NCI-H1436 (cell line): ENCODE measurements at places on chromosomes 5 and 9.
A peak's percentile ranks its signal among the peaks of the same experiment; 100 is the strongest.

- DNase-seq = no peak
Observed at GRCh38 chr9:87540444-87541105, 42.9 kb downstream of the DAPK1 start.

- DNase-seq = no peak
Observed at GRCh38 chr9:133484671-133485437, 6.0 kb upstream of the SLC2A6 start.

DNA sequence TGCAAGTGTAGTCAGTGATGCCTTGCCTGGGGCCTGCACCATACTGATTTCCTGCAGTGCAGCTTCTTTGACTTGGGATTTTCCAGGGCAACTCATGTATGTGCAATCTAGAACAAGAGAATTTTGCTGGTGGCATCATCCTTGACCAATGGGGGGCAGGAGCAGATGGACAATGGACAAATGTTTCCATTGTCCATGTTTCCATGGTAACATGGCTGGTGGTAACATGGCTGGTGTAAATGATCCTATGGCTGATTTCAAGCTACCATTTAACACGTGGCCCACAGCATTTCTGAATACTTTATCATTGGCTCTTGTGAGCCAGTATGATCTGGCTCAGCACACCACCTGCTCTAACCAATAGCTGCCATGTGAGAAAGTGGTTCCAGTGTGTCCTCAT is 130.1 kb upstream of the OSMR start:
- no peak for DNase-seq

- no peak for DNase-seq
Observed at GRCh38 chr5:54470128-54470527, 14.6 kb downstream of the HSPB3 start.

- DNase-seq = peak; percentile 76
Observed at GRCh38 chr5:141475625-141476131, at the start of gene PCDHGC3. Gene PCDHGC3 (plus strand): TSS chr5:141475966. CDS start chr5:141476117, 151 bp downstream.

DNA sequence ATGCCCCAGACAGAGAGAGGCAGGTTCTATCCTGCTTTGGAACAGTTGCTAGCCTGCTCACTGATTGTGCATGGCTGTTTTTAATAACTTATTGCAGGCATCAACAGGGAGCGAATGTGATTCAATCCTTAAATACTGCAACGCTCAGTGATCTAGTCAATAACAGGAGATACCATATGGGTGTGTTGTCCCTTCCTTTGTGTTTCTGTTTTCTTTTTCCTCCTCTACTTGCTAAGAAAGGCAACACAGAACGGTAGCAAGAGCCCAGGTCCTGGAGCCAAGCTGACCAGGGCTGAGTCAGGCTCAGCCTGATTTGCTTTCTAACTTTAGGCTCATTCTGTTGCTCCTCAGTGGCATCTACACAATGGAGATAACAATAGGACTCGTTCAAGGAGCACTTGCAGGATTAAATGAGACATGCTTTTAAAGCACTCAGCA is 98.6 kb upstream of the EQTN start:
- peak; percentile 13 for DNase-seq

- no peak for DNase-seq
Observed at GRCh38 chr5:143247134-143247815, 156.2 kb downstream of the NR3C1 start.

GRCh38 chr5:39266442-39266841 is 47.1 kb upstream of the FYB1 start:
- no peak for DNase-seq

GRCh38 chr9:38211002-38211401 is 142.0 kb upstream of the SHB start:
- DNase-seq = no peak

GRCh38 chr5:143214458-143214857 is 189.0 kb downstream of the NR3C1 start:
- DNase-seq = no peak

- DNase-seq = peak; percentile 72
Observed at GRCh38 chr5:82234885-82235284, 43.3 kb downstream of the RPS23 start.

DNA sequence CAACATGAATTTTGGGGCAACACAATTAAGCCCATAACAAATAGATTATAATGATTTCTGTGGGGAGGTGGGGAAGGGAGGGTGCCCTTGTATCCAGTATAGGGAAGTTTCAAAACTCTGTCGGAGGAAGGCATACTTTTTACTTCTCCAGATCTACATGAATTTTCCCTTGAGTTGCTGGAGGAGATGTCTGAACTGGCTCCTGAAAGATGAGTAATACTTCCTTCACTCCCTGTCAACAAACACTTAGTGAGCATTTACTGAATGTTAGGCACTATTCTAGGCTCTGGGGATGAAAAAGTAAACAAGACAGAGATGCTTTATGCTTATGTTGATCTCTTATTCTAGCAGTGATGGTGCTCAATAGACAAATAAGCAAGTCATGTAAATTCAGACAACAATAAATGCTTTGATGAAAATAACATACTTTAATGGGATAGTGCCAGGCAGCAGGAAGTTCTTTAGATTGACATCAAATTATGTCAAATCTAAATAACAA is 197.9 kb upstream of the ANKH start:
- no peak for DNase-seq

- DNase-seq = no peak
Observed at GRCh38 chr5:133731951-133732350, 119.6 kb upstream of the FSTL4 start.

DNA sequence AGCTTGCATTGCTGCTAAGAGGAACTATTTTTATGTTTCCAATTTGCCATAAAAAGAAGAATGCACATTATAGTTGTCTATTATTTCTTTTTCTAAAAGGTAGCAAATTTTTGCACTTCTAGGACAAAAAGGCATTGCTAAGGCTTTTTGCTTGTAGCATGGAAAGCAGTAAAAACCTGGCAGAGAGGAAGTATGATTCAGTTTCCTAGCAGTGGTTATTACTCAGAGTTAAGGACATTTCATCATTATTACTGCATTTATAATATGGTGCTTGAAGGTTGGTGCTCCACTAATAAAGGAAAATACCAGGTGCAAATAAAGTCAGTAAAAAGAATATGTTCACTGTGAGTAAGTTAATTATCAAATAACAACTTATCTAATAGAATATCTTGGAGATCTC is 179.8 kb upstream of the PLPPR1 start:
- no peak for DNase-seq

GRCh38 chr9:93660352-93661046 is 84.1 kb downstream of the PHF2 start:
- DNase-seq = no peak

- DNase-seq = no peak
Observed at GRCh38 chr5:15680455-15680854, 180.5 kb downstream of the FBXL7 start.

GRCh38 chr5:9337928-9338595 is 207.8 kb downstream of the SEMA5A start:
- no peak for DNase-seq

- no peak for DNase-seq
Observed at GRCh38 chr5:140630292-140631035, 2.5 kb downstream of the CD14 start.

- no peak for DNase-seq
Observed at GRCh38 chr9:110187126-110187525, 20.8 kb downstream of the C9orf152 start.

GRCh38 chr9:31700252-31701045 is 684.0 kb upstream of the ACO1 start:
- DNase-seq = no peak

DNA sequence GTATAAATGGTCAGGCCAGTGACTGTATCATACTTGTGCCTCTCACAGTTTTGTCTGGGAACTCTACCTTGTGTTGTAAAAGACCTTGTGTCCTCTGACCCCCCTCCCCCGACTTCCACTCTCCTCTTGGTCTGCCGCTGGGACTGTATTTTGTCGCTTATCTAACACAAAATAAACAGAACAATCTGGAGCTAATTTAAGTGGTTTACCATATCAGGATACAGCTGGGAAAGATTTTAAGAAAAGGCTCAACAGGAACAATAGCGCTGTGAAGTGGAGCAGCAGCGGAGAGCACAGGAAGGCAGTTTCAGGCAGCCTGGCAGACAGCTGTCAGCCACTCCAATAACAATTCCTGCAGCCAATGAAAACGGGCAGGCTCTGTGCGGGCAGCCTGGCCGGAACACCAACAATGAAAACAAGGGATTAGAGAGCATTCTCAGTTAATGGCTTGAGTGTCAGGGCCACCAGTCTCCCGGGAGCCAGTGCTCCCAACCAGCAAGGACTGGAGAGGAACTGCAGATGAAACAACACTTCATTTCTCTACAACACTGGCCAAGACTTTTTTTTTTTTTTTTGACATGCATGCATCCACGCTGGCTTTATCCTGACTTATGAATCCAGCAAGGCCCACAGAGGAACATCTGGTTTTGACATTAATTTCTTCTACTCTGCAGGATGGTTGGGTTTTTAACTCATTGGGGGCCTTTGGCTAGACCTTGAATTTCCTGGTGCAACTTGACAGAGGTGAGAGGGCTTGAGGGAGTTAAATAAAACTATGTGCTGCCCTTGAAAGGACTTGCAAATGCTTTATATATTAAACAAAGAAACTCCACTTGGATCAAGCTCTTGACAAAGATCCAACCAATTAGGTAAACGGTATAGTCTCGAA is 76.7 kb downstream of the ARSB start:
- peak; percentile 61 for DNase-seq

- no peak for DNase-seq
Observed at GRCh38 chr5:59777028-59777427, 116.5 kb downstream of the PDE4D start.

DNA sequence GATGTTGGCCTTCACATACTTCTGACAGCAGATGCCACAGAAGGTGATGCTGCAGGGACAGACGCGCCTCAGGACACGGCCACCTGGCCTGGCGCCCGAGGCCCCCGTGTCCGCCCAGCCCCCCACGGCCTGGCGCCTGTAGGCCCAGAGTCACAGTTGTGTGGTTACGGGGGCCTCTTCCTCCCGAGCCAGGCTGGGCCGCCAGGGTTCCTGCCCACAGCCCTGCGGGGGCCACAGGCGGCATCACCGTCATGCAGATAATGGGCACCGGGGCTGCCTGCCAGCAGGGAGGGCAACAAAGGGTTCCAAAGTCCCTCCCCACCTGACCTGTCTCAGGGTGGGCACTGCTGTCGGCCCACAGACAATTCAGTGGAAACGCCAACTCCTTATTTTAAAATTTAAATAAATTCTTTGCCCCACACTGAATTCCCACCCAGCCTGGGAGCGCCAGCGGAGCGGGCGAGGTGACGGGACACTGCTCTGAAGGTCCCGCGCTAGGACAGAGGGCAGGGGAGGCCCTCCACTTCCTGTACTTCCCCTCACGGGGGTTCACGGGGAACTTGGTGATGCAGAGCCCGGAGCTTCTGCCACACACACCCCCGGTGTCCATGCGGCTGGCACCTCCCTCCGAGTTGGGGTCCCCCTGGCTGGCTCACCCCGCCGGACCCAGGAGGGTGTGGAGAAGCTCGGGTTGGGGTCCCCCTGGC is 40.6 kb downstream of the EXOC3 start:
- DNase-seq = no peak

DNA sequence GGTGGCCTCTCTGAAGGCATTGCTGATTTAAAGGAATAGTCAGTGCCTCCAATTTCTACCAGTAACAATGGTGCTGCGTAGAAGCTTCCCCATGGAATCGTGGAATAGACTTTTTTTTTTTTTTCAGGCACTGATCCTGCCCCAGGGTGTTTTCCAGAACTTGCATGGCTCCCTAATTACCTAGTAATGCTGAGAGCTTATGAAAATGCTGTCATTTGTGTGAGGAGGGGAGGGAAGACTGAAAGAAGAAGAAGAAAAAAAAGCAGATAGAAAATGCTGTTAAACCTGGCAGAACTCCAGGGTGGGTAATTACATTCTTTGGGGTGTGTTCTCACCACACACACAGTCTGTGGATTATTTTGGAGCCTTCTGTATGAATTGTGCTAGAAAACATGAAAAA is 4.8 kb upstream of the GRIA1 start:
- DNase-seq = no peak

DNA sequence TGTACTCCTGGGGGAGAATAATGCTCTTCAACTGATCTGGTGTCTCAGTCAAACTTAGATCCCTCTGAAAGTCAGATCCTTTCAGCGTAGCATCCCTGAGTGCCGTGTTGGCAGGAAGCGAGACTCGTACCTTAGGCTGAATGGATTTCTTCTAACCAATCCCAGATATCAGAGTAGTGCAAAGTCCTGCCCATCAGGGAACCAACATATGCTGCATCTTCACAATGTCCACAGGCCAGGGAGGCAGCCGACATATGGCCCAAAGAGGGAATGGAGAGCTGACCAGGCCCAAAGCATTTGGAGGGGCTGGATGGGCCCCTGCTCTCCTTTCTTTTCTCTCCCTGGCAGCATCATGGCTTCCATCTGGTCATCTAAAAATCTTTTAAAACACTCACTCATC is 497.0 kb upstream of the DAP start:
- no peak for DNase-seq

GRCh38 chr9:110197330-110198187 is 10.4 kb downstream of the C9orf152 start:
- DNase-seq = no peak

DNA sequence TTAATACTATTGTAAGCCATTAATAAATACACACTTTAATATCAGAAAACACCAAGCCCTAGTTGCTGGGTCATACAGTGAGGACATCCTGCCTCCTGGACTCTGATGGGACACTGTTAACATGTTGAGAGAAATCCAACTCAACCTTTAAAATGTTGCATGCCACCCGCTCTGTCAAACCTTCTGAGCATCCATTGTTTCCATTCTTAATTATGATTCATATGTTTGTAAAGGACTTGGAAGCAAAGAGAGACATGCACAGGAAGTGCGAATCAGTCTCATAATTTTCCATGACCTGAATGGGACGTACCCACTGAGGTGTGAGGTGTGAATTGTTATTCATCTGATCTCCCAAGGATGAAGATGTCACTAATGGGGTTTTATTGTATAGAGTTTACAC is 186.4 kb downstream of the CAAP1 start:
- no peak for DNase-seq
